ENCODE measurements at places on chromosomes 16 and 17.

- DNase-seq = no peak
Measured at GRCh38 chr16:74724820-74725549, 24.3 kb upstream of the MLKL start.

GRCh38 chr17:29115961-29116803, 64.0 kb downstream of the MYO18A start:
- DNase-seq = peak; percentile 28

DNA sequence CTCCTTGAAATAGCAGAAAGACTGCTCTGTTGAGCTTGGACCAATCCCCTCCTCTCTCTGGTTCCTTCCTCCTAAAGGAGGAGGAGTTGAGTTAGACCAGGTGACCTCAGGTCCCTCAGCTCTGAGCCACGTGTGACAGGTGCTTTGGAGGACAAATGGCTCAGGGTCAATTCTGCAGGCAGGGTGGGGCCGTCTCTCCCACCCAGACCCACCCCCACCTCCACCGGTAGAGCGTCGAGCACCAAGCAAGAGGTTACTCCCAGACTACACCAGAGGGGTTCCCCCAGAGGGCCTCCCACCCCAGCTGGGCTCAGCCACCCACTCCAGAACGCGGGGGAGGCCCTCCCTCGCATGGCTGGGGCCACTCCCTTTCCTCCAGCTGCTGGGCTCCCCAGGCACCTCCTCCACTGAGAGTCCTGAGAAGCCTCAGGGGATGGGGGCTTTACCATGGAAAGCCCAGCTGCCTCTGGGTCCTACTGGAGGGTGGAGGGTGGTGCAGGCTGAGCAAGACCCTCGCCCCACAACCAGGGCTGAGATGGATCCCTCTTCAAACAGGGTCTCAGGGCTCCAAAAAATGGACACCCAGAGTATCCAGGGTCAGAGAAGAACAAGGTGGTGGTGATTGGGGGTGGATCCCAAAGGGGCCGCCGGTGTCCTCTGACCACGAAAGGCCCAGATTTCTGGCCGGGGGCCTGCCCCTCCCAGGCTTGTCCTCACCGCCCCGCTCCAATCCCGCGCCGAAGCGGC, 7.6 kb downstream of the MYO1C start:
- no peak for DNase-seq

- DNase-seq = no peak
Measured at GRCh38 chr16:12716658-12717057, 87.0 kb downstream of the CPPED1 start.

DNA sequence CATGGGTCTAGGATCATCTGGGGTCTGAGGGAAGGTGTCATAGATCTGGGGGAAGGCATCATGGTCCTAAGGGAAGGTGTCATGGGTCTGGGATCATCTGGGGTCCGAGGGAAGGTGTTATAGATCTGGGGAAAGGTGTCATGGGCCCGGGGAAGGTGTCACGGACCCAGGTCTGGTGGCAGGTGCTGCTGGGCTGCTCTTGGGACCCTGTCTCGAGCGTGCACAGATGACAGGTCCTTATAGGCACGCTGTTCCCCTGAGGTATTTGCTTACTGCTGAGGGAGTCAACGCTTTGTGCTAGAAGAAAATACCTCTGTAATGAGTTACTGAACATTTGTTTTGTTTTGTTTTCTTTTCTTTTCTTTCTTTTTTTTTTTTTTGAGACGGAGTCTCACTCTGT, 1.4 kb downstream of the RAB40C start:
- DNase-seq = no peak

DNA sequence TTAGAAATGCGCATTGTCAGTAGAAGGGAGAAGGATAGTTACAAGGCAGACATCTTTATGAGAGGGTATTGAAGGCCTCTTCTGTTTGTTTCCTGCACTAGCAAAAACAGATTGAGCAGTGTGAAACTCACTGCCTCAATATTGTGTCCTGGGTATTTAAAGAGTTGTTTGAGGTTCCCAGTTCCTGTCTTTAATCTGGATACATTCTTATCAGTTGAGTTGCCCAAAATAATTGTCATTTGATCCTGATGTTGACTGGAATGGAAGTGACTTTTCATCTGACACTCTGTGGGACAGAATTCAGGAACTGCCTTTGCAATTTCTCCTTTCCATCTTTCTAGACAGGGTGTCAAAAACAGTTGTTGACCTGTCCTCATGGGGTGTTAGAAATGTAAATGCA, 1.7 kb downstream of the ATP6V0A1 start:
- no peak for DNase-seq

DNA sequence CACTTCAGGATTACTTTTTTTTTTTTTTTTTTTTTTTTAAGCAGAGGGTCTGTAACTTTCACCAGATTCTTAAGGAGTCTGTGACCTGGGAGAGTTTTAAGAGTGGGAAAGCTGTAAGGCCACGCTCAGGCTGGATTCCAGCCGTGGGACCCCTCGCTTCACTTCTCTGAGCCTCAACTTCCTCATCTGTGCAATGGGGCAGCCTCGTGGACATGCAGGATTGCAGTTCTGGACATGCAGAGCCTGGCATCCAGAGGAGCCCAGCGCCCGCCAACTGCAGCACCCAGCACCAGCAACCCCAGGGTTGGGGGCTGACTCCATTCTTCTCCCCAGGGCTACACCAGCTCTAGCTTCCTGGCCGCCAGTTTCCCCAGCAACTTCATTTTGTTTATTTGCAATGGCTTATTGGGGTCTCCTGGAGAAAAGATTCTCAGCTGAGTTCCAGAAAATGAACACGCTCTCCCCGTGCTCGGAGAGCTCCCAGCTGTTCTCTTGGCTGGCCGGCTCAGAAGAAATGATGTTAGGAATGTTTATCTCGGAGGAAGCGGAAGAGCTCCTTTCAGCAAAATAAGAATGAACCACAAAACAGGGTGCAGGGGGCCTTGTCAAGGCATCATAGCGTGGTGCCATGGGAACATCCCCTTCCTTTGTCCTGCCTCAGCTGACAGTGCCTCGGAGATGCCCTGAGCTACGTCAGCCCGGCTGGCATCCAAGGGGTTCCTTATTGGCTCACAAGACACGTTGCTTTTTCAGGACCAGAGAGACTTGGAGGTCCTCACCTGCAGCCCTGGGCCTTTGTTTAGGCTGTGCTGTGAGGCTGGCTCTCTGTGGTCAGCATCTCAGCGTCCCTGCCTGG, 22.9 kb upstream of the ZCCHC14 start:
- no peak for DNase-seq

DNA sequence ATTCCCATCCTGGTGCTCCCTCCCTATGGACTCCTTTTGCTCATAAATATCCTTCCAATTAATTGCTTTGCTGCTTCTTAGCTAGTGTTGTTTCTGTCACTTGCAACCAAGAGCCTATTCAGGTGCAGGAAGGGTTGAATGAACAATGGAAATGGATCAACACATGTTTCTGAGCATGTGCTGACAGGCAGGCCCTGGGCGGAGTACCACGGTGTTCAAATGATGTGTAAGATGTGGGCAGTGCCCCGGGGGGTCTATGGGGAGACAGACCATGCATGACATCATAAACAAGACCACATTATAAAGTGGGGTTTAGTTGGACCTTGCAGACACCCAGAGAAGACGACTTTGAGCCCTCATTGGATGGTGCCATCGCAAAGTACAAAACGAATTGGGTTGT, 48.4 kb upstream of the MEOX1 start:
- DNase-seq = no peak
